GM18507 (cell line): ENCODE measurements at places on chromosomes 3 and 15.

DNA sequence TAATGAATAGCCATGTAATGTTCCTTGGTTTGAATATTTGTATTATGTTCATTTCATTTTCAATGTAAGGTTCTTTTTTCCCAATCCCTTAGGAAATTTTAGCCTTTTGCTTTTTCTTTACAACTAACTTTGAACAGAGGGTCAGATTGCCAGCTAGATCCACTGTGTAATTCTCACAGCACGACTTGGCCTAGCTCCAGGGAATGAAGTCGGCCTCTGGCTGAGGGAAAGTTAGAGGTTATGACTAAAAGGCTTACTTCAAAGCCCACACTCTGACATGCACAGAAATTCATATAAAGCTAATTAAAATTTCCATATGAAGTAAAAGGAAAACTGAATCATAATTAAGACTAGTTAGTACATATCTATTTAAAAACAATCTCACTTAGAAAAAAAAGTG, 38.7 kb downstream of the ROBO1 start:
- no peak for DNase-seq

- DNase-seq: no peak
Measured at GRCh38 chr3:170724599-170725280, 138.9 kb upstream of the SLC7A14 start.

DNA sequence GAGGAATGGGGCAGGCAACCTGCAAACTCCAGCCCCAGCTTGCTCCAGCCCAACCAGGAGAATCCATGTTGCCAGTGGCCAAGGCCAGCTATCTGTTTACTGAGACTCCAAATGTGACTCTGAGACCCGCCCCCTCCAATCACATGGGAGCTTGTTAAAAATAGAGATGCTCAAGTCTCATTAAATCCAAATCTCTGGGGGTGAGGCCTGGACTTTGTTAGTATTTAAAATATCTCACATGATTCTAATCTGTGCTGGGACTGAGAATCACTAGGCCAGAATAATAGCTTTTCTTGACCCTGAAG, 224.2 kb upstream of the TBL1XR1 start:
- DNase-seq: no peak

GRCh38 chr3:116552246-116552645, 107.0 kb upstream of the LSAMP start:
- DNase-seq: no peak

DNA sequence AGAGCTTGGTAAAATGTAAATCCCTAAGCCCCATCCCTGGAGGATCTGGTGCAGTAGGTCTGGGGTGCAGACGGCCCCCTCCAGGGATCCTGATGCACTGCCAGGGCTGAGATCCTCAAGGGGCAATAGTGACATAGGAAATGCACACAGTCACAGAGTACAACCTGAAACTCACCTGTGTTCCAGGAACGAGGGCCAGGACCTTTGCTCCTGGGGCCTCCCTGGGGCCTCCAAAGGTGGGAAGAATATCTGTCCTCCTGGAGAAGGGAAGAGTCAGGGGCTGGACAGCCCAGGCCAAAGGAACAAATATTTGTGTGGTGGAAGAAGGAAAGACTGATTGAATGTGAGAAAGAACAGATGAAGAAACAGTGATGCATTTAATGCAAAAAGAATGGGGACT, 9.5 kb downstream of the SSUH2 start:
- DNase-seq: no peak

- no peak for DNase-seq
Measured at GRCh38 chr3:101216710-101217465, 103.5 kb downstream of the IMPG2 start.

GRCh38 chr3:50242851-50243542, 7.0 kb downstream of the GNAI2 start:
- DNase-seq: no peak

DNA sequence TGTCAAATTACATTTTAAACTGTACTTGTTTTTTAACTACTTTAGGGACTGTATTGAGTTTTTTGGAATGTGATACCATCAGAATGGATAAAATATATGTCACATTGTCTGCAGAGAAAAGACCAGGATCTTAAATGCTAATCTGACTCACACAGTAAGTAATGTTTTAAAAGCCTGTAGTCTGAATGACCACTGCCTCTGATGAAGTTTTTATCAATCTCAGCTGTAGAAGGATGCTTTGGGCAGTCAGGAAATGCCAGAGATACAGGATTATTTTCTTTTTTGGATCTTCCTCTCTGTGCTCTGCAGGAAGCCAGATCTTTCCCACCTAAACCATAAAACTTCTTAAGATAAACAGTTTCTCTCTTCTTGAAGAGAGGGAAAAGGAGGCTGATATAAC, 73.1 kb upstream of the PRTG start:
- no peak for DNase-seq

GRCh38 chr3:184750349-184751083, 38.7 kb upstream of the MAGEF1 start:
- no peak for DNase-seq

DNA sequence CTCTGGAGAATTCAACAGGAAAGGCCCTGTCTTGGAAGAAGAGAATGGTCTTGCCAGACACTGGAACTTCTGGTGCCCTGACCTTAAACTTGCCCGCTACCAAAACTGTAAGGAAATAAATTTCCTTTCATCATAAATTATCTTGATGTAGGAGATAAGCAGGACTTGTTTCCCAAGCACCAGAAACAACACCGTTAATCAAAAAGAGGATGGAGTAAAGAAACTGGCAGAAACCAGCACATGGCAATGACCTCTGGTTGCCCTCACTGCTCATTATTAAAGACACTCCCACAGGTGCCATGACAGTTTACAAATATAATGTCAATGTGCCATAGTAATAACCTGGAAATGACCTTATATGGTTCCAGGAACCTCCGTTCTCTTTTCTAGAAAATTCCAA, 426.1 kb downstream of the EDEM1 start:
- DNase-seq: no peak

DNA sequence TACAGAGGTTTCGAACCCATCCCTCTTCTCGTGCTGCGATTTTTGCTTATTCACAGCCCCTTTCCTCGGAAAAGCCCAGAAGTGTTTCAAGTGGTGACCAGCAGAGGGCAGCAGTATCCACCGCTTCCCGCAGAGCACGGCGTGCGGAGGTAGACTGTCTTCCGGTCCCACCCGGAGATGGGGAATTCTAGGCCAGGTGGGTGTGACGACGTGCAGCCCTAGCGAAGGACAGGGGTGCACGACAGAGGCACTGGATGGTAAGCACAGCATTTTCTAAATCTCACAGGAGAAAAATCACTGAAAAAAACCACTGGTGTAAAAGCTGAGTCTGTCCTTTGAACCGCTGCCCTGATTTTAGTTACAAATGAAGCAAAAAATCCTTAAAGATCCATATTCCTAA, 7.4 kb upstream of the PSMD6 start:
- peak; percentile 57 for DNase-seq

DNA sequence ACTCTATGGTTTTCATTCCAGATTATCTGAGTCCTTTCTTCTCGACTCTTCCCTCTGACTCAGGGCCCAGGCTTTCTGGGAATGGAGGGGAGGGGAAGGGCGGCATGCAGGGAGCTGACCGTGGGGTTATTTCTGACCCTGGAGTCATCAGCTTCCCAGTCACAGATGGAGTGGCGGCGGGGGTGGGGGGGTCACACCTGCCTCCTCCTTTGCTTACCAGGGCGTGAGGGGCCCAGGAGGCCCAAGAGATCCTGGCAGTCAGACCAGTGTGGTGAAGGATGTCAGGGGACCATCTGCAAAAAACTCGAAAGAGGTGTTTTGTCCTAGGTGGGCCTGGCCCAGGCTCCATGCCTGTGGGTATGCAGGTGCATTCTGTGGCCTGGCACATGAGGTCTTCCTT, 996 bp upstream of the XIRP1 start:
- no peak for DNase-seq

GRCh38 chr3:74265069-74265468, 349.4 kb downstream of the CNTN3 start:
- DNase-seq: no peak

- no peak for DNase-seq
Measured at GRCh38 chr3:141875893-141876380, 506 bp upstream of the ATP1B3 start.

DNA sequence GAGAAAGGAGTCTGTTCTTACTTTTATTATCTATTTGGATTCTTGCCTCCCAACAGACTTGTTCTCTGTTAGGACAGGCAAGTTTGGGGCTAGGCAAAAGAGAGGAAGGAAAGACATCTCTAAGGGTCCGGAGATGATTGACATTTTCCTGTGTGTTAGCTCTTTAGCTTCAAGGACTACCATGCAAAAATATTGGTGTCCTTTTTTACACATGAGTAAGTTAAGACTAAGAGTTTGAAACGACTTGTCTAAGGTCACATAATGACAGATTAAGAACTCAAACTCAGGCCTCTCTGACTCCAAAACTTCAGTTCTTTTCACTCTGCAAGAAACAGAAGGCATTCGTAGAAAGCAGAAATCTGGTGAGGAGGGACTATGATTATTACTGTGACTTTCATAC, 5.9 kb downstream of the LMCD1 start:
- DNase-seq: no peak

DNA sequence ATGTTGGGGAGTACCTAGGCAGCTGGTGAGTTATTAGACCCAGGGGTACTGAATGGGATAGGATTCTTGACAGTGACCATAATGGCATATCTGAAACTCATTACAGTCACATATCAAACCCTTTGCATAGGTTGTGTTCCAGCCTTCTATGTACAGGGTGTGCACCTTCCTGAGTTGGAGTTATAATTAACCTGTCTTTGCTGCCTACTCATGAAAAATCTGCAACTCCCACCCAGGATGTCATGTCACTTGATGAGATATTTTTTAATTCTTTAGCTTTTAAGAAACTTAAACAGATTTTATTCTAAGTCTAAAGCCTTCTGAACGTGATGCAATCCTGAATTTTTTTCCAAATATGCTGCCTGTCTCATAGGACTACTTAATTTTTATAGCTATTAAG, 21.1 kb upstream of the ADGRG7 start:
- no peak for DNase-seq

GRCh38 chr3:156682963-156683362, 8.6 kb downstream of the TIPARP start:
- no peak for DNase-seq

GRCh38 chr3:38510631-38511030, 14.5 kb downstream of the EXOG start:
- no peak for DNase-seq

DNA sequence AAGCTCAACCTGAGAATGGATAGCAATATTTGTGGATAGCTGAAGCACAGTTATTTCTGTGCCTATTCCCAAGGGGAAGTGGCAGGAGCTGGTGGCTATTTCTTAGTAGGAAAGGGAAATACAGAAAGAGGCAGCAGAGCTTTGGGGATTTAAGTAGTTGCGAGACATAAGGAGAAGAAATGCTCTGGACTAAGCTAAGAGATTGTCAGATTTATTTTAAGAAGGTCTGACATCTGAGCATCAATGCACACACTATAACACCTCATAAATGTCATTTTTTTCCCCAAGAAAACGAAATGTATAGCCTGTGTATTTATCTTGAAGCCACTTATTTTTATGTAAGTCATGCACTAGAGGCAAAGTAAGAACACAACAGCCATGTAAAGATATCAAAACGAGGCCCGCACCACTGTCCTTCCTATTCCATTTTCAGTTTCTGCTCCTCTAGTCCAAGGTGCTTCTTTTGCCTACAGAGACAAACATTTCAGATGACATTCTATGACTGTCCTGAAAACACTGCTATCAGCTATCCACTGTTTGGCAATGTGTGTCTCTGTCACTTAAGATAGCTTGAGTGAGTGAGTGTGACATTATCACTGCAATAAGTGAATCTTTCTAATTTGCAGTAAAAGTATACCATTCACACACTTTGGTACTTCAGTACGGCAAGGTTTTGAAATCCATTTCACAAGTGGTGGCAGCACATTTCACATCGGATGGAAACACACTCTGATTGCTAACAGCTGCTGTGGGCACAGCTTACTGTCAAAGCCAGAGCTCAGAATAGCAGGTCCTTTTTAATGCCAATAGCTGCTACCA, 62.7 kb upstream of the ICE2 start:
- no peak for DNase-seq

- no peak for DNase-seq
Measured at GRCh38 chr15:53671545-53671944, 87.9 kb downstream of the WDR72 start.

DNA sequence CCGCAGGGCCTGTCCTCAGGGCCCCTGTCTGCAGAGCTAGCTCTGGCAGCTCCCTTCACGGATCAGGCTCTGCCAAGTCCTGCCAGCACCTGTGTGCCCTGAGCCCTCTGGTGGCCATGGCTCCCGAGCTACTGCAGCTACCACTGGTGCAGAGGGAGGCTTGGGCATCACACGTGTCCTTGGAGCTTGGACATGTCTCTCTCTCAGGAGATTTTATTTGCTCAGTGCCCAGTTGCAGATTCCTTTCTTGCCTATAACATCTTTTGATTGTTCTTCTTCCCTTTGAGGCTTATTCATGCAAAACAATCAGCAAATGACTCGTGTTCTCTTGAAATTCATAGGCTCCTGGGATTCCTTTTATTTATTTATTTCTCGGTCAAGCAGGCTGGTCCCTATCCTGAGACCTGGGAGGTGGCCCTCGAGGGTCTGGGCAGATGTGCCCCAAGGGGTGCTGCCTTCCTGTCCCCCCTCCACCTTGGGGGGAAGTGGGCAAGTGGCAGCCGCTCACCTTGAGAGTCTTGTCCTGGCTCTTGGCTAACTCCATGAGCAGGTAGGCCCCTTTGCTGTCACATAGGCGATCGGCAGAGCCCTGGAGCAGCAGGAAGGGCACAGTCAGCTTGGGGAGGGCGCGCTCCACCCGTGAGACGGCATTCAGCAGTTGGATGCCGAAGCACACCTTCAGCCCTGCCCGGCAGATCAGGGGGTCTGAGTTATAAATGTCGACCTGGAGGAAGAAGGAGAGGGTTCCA, 21.9 kb downstream of the ABTB1 start:
- DNase-seq: no peak

- no peak for DNase-seq
Measured at GRCh38 chr3:174547801-174548435, 311.2 kb upstream of the NAALADL2 start.

- no peak for DNase-seq
Measured at GRCh38 chr15:66614951-66615760, 49.4 kb upstream of the LCTL start.

DNA sequence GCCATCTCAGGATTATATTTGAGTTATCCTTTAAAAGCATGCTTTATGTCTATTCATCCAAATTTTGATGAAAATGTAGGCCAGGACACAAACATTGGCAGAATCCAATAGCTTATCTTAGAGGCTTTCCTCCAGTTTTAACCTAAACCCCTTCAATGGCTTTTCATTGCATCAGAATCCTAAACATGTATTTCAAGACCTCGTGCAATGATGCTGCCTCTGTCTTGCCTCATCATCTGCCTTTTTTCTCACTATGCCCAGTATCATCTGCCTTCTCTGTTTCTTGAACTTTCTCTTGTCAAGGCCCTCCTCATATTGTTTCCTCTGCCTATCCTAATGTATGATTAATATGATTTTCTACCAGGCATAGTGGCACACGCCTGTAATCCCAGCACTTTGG, 76.1 kb upstream of the MAP4 start:
- no peak for DNase-seq

- no peak for DNase-seq
Measured at GRCh38 chr15:59335207-59335786, 37.4 kb downstream of the MYO1E start.
